ENCODE measurements at places on chromosomes 11 and 22. TPM values are rescaled to one million over a fixed set of nuclear protein-coding genes. Genes with fewer than 3 reads are reported as not detected.

Gene RRM1
- total RNA-seq, result 107 TPM

Gene FAT3
- total RNA-seq, result 13.9 TPM

Gene FXYD6
- 3.9 TPM for total RNA-seq

Gene GANAB
- total RNA-seq, result 282 TPM

Gene SLC22A6
- total RNA-seq, result not detected

Gene SUSD2
- 18.2 TPM for total RNA-seq

Gene VPREB1
- total RNA-seq, result not detected

Gene GSTT2B
- total RNA-seq, result 1.7 TPM

Gene MISFA
- total RNA-seq, result 0.43 TPM

Gene APOL4
- 0.52 TPM for total RNA-seq

Gene MS4A6E
- not detected for total RNA-seq
